ENCODE measurements at places on chromosomes 7 and 10.

DNA sequence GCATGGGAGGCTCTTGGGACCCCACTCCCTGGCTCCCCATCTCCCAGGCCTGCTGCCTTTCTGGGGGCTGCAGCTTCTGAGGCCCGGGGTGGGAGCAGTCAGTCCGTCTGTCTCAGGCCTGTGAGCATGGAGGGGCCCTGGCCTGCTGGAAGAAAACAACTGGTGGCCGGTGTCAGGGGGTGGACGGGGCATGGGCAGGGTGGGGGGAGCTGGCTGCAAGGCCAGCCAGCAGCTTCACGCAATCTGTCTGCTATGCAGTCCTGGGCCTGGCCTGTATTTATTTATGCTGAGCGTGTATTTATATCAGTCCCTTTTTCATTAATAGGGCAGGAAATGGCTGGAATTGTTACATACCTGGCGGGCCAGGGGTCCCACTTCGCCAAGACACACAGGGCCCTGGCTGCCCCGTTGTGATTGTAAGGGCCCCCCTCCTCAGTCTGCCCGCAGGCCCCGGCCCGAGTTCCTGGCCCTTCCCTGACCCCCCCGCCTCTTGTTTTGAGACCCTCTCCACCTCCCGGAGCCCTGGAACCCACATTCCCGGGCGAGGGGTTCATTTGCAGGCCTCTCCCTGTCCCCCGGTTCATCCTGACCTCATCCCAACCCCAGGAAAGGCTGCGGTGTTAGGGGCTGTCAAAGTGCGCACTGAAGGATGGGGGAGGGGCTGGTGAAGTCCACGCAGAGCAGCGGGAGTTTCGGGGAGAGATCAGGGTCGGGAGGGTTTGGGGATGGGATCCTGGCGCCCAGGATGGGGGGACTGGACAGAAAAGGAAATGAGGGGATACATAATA lies 8.2 kb downstream of the TMEM270 start:
- DNase-seq: no peak

DNA sequence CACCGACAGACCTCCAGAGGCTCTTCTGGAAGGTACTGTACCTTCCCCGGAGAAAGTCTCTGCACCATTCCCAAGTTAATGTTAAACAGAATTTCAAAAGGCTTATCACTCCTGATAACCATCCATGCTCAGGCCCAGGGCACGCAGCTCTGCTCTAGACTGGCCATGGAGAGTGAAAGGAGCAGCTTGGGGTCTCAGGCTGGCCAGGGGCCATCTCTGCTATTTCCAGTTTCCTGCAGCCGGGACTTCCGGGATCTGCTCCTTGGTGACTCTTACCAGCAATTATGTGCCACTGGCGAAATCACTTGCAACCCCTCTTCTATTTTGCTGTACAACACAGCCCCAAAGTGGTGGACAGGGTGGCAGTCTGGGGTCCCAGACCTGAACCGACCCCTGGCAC lies 6.0 kb downstream of the CLDN15 start:
- no peak for DNase-seq

GRCh38 chr7:129889133-129889844 lies 63.5 kb downstream of the UBE2H start:
- no peak for DNase-seq

- no peak for DNase-seq
Observed at GRCh38 chr7:80517282-80517747, 5.5 kb upstream of the GNAT3 start.

GRCh38 chr7:6497637-6497905 lies 49.8 kb upstream of the DAGLB start:
- no peak for DNase-seq

- DNase-seq: no peak
Observed at GRCh38 chr7:47480576-47481538, 101.1 kb downstream of the TNS3 start.

DNA sequence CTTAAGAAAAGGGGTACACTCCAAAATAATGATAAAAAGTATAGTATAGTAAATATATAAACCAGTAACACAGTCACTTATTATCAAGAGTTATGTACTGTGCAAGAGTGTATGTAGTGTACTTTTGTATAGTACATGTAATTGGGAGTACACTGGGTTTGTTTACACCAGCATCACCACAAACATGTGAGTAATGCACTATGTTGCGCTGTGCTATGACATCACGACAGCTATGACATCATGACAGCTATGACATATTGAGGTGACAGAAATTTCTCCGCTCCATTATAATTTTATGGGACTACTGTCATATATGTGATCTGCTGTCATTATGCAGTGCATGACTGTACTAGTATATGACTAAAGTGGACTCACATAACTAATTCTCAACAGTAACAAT lies 84.6 kb downstream of the KMT2C start:
- no peak for DNase-seq

DNA sequence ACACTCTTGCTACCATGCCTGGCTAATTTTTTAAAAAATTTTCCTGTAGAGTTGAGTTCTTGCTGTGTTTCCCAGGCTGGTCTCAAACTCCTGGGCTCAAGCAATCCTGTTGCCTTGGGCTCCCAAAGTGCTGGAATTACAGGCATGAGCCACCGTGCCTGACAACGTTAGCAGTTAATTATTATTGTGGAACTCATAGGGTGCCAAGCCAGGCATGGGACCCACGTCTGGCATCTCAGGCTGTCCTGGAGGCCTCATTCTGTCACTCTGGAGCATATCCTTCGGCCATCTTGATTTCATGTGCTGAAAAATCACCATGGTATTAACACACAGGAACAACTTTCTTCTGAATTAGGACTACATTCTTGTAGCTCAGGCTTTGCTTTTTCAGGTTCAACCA lies 21.5 kb downstream of the STOX1 start:
- DNase-seq: no peak

- DNase-seq: no peak
Observed at GRCh38 chr10:97019213-97019844, 166.4 kb downstream of the SLIT1 start.

GRCh38 chr7:30927559-30927958 lies 15.9 kb downstream of the AQP1 start:
- DNase-seq: no peak

DNA sequence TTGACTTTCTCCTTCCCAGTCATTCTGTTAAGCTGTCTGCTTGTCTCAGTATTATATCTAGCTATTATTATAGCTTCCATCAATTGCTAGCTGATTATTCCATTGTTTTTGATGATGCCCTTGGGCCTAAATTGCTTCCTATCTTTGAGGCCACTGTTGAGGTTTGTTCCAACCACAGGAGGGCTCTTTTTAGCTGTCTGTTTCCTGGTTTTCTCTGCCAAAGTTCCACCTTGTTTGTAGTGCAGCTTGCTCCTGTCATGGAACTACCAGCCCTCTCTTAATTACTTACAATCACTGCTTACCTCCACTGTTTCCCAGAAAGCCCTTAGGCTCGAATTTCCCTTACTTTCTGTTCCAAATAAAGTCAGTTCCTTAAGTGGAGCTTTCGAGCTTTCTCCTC lies 118.7 kb upstream of the SEC61G start:
- DNase-seq: no peak

DNA sequence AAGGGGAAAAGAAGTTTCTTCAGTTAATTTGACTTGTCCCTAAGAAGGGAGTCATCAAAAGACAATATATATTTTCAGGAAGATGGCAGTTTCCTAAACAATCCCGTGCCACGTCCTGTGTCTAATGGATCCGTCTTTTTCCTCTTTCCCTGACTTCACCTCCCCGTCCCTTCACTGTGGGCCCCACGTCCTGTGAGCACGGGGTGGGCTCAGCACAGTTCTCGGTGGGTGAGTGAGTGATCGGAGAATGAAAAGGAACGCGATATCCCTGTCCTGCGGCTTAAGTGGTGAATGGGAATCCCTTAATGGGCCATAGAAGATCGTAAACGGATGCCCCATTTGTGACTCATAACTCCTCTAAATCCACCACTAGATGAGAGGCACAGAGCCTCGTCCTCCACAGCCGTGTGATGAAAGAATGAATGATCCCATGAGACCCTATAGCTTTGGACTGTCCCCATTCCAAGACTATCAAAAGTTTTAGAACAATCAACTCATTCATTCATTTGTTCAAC lies 63.5 kb upstream of the PITRM1 start:
- no peak for DNase-seq

GRCh38 chr7:99460651-99461050 lies 5.3 kb downstream of the ATP5MF start:
- DNase-seq: no peak

DNA sequence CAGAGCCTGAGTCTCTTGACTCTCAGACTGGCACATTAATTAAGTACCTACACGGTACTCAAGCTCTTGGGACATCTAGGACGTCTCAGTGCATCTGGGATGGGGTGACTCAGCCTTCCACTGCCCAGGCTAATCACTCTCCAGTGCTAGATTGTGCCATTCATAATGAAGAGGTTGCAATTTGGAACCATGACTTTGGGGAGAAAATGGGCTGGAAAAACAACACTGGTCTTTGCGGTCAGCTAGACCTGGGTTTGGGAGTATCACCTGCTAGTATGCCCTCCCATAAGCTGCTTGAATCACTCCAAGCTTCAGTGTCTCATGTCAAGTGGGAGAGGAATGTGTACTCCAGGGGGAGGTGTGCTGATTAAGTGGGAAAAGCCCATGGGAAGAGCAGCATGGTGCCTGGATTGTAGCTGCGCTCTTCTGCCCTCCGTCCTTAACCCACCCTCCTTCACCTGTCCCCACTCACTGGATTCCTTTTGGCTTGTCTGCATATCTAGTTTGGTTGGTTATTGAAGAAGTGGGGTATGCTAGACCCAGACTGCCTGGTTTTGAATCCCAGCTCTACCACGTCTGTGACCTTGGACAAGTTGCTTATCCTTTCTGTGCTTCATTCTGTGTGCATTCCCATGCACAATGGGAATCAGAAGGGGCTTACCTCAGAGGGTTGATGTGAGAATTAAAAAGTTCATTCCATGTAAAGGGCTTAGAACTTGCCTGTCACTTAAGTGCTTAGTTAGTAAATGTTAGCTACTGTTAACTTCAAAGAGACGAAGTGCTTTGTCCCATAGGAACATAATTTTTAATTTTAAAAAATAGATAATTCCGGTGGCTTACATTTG lies 3.8 kb downstream of the NFE2L3 start:
- DNase-seq: no peak

GRCh38 chr10:132415956-132416355 lies 19.0 kb downstream of the PWWP2B start:
- DNase-seq: no peak

DNA sequence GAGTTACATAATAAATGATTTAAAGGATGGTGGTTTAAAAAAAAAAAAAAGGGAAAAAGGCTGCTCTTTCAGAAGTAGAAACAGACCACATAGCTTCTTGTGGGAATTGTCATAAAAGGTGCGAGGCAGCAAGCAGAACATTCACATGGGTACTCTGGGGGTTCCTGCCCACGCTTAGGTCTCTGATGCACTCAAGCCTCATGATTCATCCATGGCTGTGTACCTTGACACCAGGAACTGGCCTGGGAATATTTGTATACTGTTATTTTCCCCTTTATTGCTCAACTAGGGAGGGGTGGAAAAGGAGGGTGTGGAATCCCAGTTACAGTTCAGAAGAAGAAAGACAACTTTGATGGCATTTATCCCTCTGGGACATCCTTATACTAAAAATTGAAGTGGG lies 4.0 kb downstream of the PON2 start:
- DNase-seq: no peak

DNA sequence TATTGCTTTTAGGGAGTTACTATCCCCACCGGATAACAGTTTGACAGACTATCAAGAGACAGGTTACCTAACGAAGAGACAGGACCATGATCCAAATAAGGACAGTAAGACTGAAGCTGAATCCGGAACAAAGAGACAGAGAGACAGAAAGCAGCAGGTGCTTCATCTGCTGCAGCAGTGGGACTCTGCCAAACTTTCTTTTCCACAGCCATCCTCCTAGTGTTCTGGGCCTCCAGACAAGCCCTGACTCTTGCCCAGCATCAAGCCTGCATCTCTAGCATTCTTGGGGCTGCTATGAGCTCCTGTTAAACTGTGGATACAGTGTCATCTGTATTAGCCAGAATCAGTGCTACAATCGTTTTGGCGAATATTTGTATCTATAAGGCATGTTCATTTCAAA lies 761.7 kb downstream of the GRID1 start:
- no peak for DNase-seq

DNA sequence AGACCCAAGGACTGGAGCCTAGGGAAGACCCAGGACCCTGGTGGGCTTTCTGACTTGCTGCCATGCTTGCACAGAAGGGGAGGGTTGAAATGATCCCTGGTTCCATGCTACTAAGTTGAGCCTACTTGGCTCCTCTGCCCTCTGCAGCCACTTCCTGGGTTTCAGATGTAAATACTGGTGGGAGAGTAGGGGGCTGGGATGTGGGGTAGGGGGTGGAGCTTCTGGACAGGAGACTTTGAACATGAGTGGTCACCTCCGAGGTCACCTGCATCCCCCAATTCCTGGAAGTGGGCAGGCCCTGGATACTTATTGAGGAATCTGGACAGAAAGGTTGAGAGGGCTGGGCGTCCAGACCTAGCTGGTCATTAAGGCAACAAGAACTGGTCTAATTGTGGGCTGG lies 2.9 kb upstream of the ZMIZ1 start:
- no peak for DNase-seq

DNA sequence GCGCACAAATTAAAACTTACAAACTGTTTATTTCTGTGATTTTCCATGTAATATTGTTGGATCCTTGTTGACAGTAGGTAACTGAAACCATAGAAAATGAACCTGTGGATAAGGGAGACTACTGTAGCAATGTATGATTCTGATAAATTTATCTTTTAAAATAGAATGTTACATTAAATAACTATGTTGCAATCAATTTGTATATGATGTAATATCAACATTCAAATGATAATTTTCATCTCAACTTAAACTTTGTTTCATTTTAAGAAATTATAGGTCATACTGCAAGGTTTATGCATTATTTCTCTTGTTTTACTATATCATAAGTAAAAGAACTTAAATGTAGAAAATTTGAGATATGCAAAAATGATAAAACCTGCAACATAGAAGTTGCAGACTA lies 718.0 kb upstream of the MBL2 start:
- DNase-seq: no peak

GRCh38 chr10:100186253-100187212 lies 704 bp upstream of the ERLIN1 start:
- peak; percentile 26 for DNase-seq

GRCh38 chr10:70380350-70381135 lies 1.9 kb downstream of the LRRC20 start:
- no peak for DNase-seq

DNA sequence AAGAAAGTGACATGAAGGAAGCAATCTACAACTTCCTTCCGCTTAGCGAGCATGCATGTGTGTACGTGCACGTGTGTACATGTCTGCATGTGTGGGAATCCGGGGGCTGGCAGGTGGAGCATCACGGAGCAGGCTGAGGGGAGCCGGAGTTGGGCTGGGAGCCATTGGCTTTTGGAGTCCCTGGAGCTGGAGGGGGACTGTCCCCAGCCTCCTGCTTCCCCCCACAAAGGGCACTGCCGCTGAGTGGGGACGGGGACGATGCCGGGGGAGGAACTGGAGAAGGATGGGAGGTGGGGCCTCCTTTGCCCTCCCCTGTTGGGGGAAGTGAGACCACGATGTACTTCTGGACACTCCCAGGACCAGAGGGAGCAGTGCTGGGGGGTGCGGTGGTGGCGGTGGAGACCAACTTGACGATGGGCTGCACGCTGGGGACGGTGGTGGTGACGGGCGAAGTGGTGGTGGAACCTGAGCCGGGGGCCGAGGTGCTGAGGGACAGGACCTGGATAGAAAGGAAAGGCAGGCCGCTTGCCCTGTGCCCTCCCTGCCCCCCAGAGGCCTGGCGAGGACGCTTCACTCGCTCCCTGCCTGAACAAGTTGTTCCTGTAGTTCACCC lies 5.8 kb downstream of the AP4M1 start:
- no peak for DNase-seq

GRCh38 chr10:124043310-124044142 lies 49.9 kb downstream of the CHST15 start:
- DNase-seq: no peak

GRCh38 chr7:137757146-137757925 lies 89.4 kb downstream of the DGKI start:
- no peak for DNase-seq
